ENCODE measurements at places on chromosomes 1 and 21. TPM values are rescaled to one million over a fixed set of nuclear protein-coding genes. Genes with fewer than 3 reads are reported as not detected.

GPR3 gene
- 0.73 TPM for total RNA-seq

CIART gene
- total RNA-seq, result 1.3 TPM

PTAFR gene
- total RNA-seq, result 0.23 TPM

LCE3E gene
- total RNA-seq, result not detected

OR2T29 gene
- total RNA-seq, result not detected

IL12RB2 gene
- total RNA-seq, result 27.8 TPM

RIPK4 gene
- total RNA-seq, result not detected

TFF3 gene
- total RNA-seq, result not detected

AMY1B gene
- total RNA-seq, result not detected

NTMT2 gene
- not detected for total RNA-seq

PLA2G2D gene
- not detected for total RNA-seq

ADORA1 gene
- total RNA-seq, result not detected

GSTM1 gene
- 97.0 TPM for total RNA-seq

CELA3B gene
- total RNA-seq, result not detected

SLC6A9 gene
- total RNA-seq, result 2.6 TPM

OR2L8 gene
- total RNA-seq, result 0.30 TPM

ADGRB2 gene
- 0.32 TPM for total RNA-seq

UFC1 gene
- 116 TPM for total RNA-seq

PSEN2 gene
- 9.8 TPM for total RNA-seq

C1QC gene
- not detected for total RNA-seq

CREB3L4 gene
- 7.4 TPM for total RNA-seq

PLA2G4A gene
- total RNA-seq, result 2.0 TPM

APCS gene
- total RNA-seq, result not detected

NHLH1 gene
- total RNA-seq, result 0.68 TPM

PGLYRP3 gene
- total RNA-seq, result not detected

TMEM269 gene
- total RNA-seq, result 0.23 TPM

CYP4Z1 gene
- not detected for total RNA-seq

SYT11 gene
- total RNA-seq, result 22.2 TPM

NR1I3 gene
- not detected for total RNA-seq

ATPAF1 gene
- 50.7 TPM for total RNA-seq

DNAJC8 gene
- 105 TPM for total RNA-seq
